ENCODE measurements at places on chromosomes 1 and 21.
A peak's percentile ranks its signal among the peaks of the same experiment; 100 is the strongest.

DNA sequence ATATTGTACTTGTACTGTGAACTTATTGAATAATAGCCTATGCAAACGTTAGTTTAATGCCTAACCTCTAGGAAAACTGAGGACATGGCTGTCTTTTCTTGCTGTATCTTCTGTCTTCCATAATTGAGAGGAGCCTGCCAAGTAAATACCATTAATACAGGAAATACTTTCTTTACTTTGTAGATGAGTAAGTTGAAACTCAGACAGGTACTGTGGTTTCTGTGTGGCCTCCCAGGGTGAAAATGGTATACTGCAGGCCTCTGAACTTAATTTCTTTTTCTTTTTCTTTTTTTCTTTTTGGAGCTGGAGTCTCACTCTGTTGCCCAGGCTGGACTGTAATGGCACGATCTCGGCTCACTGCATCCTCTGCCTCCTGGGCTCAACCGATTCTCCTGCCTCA lies 208.8 kb upstream of the ADGRL4 start:
- DNase-seq: no peak

- no peak for DNase-seq
Measured at GRCh38 chr1:11058595-11059154, 1.1 kb downstream of the SRM start.

GRCh38 chr1:172004671-172005070 lies 163.4 kb downstream of the DNM3 start:
- no peak for DNase-seq

DNA sequence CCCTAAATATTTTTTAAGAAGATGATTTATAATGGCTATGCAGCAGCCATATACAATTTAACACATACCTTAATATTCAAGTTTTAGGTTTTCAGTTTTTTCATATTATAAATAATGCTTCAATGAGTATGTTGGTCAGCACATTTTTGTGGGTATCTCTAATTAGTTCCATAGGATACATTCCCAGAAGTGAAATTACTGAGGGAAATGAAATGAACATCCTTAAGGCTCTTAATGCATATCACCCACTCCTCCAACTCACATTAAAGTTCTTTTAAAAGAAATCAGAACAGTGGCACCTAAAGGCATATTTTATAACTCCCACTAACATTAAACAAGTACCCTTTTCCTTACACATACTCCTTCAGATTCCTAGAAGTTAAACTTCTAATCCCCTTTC lies 56.1 kb downstream of the EYA3 start:
- DNase-seq: no peak

DNA sequence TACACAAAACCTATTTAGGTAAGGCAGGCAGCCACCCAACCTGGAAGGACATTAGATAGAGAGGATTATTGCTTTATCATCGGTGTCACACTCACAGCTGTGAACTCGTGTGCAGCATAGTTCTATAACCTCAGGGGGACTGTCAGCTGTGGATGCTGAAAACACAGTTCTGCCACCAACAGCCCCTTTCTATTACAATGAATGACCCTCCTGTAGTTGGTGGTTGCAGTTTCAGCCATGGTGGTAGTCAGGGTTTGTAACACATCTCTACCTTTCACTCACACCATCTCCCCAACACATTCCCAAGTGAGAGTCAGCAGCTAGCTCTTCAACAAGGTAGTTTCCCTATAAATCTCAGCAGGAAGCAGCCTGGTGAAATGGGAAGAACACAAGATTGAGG lies 136.8 kb downstream of the ZC3H11B start:
- DNase-seq: no peak

DNA sequence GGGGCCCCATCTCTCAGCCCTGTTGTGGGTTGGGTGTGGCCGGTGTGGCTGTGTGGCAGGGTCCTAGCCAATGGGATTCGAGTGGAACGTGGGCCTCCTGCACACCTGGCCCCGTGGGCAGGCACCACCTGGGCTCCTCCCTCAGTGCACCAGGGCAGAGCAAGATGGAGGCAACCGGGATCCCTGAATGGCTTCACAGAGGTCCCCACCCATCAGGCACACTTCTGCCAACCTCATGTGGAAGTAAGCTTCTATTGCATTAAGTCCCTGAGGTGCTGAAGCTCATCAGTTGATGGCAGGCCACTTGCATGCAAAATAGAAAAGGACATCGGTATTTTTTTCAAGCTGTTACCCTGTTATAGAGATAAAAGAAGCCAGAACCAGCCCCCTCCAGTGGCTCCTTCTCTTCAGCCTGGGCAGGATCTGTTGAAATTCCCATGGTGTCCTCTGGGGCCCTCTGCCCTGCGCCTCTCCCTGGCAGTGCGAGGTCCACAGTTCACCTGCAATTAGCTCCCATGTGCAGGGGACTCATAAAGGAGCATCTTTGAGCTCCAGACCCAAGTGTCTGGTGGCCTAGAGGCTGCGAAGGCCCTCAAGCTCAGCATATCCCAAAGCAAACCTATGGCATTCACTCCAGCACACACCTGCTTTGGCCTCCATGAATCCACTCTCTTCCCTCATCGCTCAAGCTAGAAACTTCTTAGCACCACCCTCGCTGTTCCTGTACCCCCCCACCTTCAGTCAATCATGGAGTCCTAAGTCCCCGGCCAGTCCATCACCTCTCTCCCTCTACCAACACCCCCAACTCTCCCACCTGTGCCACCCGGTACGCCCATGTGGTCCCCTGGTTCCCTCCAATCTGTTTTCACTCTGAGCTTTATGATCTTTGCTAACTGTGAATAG lies 2.1 kb upstream of the SLC45A1 start:
- DNase-seq: no peak

DNA sequence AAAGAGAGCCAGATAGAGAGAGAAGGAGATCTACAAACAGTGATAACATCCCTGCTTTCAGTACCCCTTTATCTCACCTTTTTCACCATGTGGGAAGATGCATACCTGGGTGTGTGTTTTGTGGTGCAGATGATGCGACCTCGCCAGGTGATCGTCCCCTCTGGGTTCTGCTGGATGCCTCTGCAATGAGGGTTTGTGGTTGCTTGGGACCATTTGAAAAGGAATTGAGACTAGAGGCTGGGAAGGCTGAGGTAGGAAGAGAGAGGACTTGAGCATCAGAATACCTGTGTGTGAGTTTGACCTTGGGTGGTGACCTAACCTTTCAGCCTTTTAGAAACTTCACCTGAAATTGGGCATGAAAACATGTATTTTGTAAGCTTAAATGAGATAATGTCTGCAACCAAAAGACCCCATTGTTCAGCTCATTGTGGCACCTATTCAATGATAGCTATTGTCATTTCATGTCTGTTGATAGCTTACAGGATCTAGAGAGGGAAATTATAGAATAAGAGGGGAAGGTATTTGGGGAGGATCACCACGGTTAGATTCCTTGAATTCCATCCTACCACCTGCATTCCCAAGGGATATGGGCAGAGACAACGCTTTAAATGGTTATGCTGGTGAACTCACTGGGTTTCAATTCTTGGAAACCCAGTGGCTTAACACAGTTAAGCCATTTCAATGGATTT lies 125.7 kb downstream of the IGSF21 start:
- no peak for DNase-seq

DNA sequence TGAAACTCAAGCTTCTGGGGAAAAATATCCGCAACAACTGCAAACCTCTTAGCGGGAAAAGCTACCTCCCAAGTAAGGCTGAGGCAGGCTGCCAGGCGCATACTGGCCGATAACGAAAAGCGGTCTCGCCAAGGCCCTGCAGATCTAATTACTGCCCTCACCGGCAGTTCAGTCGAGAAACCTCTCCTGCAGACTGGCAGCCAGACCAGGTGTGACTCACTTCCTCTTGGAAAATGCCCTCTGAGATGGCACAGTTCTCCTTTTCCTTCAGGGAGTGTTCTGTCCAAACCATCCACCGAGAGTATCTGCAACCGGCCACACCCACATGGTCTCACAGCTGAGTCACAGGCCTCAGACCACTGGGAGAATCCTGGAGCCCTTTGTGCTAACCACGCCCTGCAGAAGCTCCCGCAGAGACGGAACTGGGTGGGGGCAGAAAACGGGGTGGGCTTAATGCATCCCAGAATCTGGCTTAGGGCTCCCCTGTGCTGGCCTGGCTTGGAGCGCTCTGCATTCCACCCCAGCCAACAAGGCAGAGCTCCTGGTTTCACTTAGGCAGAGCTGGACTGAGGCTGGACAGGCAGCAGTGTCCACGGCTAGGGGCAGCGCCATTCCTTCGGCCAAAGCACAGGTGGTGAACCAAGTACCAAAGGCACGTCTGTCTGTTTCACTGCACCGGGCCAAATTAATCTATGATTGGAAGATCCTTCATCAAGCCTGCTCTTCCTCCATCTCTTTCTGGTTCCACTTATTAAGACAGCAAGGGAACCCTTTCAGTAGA lies 1.2 kb downstream of the S100A10 start:
- no peak for DNase-seq

GRCh38 chr1:90007979-90008404 lies 13.1 kb downstream of the ZNF326 start:
- no peak for DNase-seq

DNA sequence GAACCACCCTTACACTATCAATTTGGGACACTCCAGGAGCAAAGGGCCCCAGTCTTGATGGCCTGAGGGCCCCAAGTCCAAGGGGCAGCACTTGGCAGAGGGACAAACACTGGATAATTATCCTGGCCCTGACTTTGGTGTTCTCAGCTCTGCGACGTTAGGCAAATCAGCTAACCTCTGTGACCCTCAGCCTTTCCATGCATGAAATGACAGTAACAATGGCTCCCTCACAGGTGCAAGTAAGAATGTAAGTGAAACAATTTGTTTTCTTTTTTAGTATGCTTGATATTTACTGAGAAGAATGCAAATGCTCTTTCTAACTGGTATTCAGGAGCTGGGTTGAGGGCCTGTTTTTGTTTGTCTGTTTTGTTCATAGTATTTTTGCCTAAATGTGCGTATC lies 61.6 kb upstream of the PRDX6 start:
- no peak for DNase-seq

GRCh38 chr1:207654320-207654719 lies 9.4 kb downstream of the CR1L start:
- no peak for DNase-seq

GRCh38 chr1:207873055-207873890 lies 37.7 kb downstream of the CD34 start:
- no peak for DNase-seq

DNA sequence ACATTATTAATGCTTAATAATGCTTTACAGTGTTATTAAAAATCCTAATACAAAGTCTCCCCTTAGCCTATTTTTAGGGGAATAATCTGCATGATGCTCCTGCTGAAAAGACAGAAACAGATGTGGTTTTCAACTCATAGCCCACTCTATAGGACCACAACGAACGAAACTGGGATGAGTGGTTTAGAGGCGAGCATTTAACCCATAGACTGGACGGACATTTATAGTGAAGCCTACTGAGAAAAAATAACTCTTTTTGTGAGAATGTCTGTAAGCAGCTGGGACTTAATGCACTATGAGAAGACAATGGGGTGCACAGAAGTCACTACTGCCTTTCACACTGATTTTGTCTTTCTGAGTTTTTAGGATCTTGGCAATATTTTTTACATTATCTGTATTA lies 1599.6 kb upstream of the B3GALT2 start:
- DNase-seq: no peak

GRCh38 chr1:48093696-48094528 lies 96.7 kb upstream of the TRABD2B start:
- peak; percentile 60 for DNase-seq

DNA sequence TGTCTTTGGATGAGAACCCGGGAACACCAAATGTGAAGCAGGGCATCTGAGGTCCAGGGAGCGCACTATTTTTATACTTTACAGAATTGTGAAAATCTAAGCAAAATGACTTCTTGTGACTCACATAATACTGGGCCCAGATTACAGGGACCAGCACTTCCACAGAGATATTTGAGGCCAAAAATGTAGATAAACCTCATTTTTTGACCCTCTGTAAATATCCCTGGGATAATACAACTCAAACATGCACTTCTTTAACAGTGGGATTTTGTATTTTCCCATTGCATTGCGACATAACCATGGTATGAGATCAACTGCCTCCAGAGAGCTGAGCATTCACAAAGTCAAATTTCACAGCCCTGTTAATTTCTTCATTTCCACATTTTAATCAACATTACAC lies 289.4 kb upstream of the ADGRL4 start:
- DNase-seq: no peak

DNA sequence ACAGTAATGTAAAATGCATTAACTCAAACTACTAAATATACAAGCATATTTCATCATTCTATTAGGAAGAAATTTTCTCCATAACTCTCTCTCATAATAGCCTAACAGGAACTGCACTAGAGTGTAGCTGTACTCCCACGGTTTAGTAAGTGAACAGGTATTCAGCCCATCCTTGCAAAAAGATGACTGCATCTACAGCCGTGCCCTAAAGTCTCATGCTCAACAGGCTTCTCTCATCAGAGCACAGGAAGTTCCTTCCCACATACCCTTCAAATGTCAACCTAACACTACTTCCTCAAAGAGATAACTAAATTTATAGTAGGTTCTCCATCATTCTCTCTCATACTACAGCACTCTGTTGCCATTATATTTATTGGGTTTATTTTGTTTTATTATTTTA lies 251.6 kb downstream of the AKT3 start:
- DNase-seq: no peak

DNA sequence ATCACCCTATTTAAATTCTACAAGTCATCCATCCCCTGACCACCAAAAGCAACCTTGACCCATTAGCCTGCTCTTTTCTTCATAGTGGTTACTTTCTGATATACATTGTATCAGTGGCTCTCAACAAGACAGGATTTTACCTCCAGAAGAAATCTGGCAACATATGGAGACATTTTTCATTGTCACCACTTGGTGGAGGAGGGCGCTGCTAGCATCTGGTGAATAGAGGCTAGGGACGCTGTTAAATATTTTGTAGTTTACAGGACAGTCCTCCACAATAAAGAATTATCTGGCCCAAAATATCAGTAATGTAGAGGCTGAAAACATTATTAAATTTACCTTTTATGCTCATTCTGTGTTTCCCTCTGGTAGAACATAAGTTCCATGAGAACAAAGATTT lies 6.1 kb downstream of the HSPA13 start:
- DNase-seq: no peak

DNA sequence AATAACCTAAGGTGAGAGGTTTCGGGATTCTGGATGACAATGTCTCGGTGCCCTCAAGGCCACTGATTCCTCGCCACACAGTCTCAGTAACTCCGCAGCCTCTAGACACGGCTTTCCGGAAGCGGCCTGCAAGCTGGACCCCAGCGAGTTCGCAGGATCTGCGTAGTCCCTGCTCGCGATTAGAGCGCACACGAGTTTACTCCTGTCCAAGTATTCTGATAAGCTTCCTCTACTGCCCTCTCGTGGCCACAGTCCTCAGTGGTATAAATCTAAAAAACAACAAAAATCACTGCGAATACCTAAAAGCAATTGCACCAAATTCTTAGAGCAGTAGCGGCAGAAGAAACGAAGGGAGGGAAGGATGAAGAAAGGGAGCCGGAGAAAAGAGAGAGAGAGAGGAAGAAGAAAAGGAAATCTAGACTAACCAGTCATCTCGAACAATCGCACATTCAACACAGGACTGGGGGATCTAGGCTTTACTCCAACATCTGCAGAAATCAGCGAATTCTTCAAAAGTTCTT lies 1.1 kb upstream of the PLXNA2 start:
- peak; percentile 61 for DNase-seq

DNA sequence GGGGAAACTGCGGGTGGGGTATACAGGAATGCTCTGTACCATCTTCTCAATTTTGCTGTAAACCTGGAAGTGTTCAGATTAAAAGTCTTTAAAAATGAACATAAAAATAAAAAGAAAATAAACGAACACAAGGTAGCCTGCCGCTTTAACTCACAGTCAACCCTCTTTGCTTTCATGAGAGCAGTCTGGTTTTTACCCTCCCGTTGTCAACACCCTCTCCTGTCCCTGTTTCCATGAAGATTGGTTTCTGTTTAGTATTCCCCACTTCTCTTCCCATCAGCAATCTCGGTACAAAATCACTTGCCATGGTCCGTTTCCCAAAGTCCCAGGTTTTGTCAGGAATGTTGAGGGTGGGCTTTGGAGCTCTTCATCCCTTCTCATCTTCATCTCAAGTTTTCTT lies 28.8 kb downstream of the MT1HL1 start:
- DNase-seq: no peak

Data from activated T-cell treated with anti-CD3 and anti-CD28 coated beads for 24 hours (primary cell).